Right cardiac atrium (tissue), 5 donors: ENCODE measurements at places on chromosomes 16 and 17.

GRCh38 chr16:27676839-27677238 lies 126.9 kb downstream of the KATNIP start:
- DNase-seq, result no peak

DNA sequence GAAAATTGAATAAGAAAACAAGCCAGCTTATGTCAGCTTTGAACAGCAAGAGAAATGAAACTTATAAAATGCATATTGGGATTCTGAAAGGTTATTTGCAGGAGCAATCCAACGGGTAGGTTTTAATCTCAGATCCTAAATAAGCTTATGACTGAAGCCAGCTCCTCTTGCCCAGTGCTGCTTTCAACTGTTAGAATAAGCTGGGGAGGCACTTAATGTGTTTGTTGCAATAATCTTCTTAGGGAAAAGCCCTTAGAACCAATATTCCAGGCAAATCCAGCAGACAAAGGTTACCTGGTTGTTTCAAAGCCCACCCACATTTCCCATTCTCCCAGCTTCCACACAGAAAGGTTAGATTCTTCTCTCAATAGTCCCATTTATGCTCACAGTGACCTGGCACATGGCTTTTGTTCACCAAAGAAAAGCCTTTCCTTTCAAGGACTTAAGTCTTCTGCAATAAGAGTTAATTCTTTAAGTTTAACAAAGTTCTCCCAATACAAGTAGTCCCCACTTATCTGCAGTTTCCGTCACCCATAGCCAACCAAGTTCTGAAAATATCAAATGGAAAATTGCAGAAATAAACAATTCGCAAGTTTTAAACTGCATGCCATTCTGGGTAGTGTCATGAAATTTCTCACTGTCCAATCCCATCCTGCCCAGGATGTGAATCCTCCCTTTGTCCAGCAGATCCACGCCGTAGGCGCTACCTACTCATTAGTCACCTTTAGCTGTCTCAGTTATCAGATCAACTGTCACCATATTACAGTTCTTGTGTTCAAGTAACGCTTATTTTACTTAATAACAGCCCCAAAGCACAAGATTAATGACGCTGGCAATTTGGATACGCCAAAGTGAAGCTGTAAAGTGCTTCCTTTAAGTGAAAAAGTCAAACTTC lies 5.9 kb downstream of the TEX2 start:
- DNase-seq, result no peak

- DNase-seq, result no peak
These were observed 57.6 kb downstream of the YPEL2 start for GRCh38 chr17:59389066-59389465.

GRCh38 chr17:73551759-73552158 lies 92.5 kb downstream of the SDK2 start:
- DNase-seq, result no peak

GRCh38 chr17:46949291-46950174 lies 26.6 kb downstream of the GOSR2 start:
- no peak for DNase-seq
